ENCODE measurements at places on chromosomes 5 and 9.

DNA sequence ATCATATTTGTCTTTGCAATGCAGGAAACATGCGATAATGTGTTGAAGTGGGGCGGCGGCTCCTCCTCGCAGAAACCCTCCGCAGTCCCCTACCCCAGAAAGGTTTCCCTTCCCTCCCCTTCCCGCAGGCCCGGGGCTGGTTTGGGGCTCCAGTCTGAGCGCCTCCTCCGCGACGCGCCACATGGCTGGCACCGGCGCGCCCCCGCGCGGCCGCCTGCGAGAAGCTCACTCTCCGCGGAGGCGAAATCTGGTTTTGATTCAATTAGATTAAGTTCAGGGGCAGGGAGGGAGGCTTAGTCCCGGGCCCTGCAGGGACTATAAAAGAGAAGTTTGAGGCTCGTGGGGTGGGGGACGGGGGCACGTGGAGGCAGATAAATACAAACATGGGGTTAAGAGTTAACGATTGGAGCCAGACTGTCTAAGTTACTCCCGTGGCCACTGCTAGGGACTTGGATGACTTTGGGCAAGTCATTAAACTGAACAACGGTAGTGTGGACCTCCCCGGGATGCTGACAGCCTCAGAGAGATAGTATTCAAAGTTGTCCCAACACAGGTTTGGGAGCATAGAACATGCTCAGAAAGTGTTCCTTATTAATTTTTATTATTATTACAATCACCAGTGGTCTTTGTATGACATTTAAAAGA, 69.4 kb downstream of the MSX2 start:
- DNase-seq = no peak

DNA sequence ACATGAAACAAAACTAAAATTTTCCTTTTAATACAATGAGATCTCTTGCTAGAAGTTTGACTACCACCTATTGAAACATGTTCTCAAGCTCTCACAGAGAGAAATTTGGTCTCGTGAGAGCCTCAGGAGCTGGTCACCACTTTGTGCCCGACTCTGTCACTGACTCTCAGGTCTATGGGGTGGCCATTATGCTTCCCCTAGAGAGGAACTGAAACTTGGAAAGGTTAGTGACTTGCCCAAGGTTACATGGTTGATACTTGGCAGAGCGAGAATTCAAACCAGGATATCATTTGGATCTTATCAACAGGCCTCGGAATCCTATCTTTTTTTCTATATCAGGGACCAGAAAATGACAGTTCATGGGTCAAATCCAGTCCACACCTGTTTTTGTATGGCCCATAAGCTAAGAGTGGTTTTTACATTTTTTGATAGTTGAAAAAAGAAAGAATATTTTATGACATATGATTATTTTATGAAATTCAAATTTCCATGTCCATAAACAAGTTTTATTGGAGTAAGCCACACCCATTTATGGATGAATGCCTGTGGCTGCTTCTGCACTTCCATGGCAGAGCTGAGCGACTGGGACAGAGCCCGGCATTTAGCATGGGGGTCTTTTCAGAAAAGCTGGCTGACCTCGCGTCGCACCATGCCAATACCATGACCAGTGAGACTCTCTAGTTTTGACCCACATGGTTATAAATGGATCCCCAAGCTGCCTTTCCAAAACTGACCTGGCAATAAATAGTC, 44.8 kb upstream of the EQTN start:
- no peak for DNase-seq

DNA sequence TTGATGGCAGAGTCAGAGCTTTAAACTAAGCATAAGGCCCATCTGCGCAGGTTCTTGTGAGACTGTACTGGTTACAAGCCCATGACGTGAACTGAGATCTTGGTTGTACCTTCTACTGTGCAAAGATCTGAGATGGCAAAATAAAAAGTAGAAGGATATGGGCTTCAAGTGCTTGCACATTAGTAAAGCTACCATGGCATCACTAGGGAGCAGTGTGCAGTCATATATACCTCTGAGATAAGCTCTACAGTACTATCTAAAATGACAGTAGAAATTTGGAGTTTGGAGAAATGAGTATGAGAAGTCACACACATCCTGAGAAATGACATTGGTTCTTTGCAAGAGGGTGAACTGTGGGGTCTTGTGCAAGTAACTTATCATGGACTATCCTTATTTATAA, 408.2 kb upstream of the PRR16 start:
- no peak for DNase-seq

- no peak for DNase-seq
Observed at GRCh38 chr9:93532141-93532540, 44.2 kb upstream of the PHF2 start.

GRCh38 chr5:135555530-135555929, 19.8 kb upstream of the NEUROG1 start:
- DNase-seq = no peak
